Pons (tissue), 1 donor: ENCODE measurements at places on chromosomes 3 and 15.
A peak's percentile ranks its signal among the peaks of the same experiment; 100 is the strongest.

GRCh38 chr3:32322311-32322710 is 69.3 kb upstream of the CMTM7 start:
- no peak for DNase-seq

- no peak for DNase-seq
These were observed 55.2 kb downstream of the TMOD3 start for GRCh38 chr15:51884517-51885236.

DNA sequence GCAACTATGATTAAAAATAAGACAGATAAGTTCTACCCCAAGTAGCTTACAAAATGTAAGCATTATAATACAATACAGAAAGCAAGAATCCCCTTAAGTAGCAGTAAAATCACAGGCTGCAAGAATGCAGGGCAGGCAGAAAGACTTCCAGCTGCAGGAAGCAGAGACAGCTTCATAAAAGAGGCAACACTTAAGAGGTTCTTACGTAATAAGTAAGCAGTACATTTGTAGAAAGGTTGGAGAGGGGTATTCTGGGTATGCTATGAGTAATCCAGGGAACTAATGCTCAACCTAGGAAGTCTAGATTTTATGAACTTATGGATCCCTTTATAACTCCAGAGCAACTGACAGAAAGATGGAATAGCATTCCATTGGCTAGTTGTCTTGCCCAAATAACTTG is 151.6 kb downstream of the IL5RA start:
- DNase-seq = no peak

GRCh38 chr15:49964061-49964460 is 155.0 kb downstream of the ATP8B4 start:
- DNase-seq = no peak

DNA sequence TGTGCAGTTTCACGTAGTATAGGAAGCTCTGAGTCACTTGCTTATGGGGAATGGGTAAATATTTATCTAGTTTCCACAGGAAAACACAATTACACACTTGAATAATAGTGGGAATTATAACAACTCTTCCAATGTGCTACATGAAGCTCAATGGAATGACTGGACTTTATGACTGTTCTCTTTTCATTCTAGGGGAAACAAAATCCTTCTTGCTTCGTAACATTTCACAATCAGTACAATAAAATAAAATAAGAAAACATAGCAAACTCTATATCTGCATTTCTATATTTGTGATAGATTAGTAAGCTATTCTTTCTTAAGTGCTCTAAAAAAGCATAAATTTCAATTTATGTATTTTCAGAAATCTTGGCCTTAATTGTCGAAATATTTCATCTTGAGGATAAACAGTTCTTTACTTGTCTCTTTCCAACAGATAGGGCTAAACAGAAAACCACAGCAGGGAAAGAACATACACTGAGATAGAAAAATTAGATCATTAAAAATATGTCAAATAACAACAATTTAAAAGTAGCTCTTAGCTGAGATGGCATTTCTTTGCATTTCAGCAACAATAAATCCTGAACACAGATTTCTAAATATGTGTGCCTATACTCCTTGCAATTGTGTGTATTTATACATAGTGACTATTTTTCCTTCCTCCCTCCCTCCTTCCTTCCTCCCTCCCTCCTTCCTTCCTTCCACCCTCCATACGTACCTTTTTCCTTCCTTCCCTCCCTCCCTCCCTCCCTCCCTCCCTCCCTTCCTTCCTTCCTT is 395.5 kb upstream of the KCNMB2 start:
- DNase-seq = no peak

DNA sequence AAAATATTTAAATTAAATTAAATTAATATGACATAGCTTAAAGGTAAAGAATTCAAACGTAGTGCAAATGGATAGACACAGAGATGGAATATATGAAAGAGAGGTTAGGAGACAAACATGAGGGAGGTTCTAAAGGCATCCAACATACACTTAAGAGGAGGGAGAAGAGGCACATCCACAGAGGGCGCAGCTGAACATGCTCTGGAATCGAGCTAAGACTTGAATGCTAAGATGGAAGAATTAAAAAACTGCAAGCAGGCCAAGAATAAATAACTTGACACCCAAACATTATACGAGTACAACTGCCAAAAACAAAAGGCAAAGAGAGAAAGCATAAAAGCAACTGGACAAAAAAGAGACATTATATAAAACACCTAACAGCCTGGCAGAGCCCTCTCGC is 9.1 kb upstream of the PRR20G start:
- no peak for DNase-seq

GRCh38 chr3:195210266-195210973 is 60.5 kb downstream of the XXYLT1 start:
- DNase-seq = peak; percentile 32

GRCh38 chr15:27585041-27585640 is 514.0 kb downstream of the OCA2 start:
- DNase-seq = no peak

DNA sequence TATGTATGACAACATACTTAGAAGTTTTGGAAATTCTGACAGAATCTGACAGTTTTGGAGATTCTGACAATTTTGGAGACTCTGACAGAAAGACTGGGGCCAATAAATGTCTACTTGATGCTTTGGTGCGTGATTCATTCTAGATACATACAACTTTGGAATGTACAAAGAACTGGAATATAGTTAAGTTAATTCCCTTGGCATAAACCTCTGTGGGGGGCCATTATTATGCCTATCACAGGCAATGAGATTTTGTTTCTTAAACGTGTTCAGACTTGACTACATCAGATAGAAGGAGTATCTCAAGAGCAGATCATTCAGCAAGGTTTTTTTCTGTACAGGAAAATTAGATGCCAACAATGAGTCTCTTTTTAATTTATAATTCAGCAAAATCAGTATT is 617.6 kb upstream of the ZNF717 start:
- DNase-seq = no peak

- no peak for DNase-seq
These were observed 61.1 kb downstream of the EIF3J start for GRCh38 chr15:44598066-44598465.

DNA sequence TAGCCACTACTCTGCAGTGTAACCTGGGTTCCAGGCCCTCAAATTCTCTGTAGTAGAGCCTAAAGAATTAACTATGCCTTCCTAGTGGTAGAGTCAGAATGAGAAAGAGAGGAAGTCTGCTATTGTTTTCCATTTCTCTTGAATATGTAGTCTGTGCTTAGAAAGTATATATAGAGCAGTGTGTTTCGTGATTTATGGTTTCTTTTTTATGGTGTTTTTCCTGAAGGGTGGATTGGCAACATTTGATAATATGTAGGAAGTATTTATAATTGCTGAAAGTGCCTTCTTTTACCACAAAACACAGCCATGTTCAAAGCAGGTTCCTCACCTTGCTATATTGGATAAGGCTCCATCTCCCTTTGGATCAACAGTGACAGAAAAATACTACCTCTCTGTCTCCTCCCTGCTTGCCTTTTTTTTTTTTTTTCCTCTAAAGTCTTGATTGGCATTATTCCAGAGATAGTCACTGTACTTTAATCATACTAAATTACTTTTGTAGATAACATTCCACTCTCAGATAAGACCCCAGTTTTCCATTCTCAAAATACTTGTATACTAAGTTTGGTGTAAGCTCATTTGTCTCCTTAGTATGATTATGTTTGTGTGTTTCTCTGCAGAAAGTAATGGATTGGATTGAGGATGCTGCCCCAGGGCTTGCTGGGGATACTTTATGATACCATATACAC is 47.8 kb downstream of the IQGAP1 start:
- no peak for DNase-seq

DNA sequence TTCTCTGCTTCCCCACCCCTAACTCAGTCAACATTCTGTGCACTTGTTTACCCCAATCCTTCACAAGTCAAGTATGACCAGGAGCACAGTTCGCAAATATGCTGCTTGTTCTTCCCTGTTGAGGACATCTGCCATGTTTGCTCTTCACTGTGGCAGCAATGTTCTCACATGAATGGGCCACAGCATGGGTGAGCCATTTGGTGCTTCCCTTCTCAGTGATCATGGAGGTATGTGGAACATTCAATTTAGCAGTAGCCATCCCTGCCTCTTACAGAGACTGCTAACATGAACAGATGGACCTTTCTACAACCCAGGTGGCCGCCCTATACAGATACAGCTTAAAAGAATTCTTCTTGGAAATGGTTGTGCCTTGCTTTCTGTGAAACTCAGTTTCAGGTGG is 660.1 kb upstream of the SGO1 start:
- DNase-seq = no peak

DNA sequence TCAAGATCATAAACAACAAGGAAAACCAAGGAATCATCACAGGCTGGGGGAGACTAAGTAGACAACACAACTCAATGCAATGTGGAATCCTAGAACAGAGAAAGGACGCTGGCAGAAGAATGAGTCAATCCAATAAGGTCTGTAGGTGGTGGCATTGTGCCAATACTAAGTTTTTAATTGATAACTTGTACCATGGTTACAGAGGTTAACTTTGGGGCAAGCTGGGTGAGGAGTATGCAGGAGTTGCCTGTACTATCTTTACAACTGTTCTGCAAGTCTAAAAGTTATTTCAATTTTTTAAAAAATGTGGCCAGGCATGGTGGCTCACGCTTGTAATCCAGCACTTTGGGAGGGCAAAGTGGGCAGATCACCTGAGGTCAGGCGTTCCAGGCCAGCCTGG is 46.2 kb downstream of the RORA start:
- DNase-seq = no peak

GRCh38 chr3:157098823-157099185 is 61.1 kb downstream of the CCNL1 start:
- no peak for DNase-seq

- DNase-seq = no peak
These were observed 7.0 kb upstream of the HHATL start for GRCh38 chr3:42709621-42710020.

DNA sequence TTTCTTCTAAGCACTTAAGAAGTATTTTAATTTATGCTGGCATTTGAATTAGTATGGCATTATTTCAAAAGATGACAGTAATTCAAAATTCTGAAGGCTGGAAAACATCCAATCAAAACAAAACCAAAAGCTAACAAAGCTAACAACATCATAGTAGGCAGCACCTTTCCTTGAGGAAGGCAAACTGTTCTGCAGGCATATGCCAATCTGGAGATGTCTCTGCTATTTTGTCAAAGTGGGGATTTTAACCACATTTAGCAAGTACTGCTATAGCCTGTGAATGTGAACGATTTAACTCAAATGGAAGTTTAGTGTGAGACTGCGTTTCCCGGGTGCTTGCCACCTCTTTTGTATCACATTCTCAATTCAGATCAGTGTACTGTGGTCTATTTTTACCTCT is 16.7 kb upstream of the GABRA5 start:
- no peak for DNase-seq

DNA sequence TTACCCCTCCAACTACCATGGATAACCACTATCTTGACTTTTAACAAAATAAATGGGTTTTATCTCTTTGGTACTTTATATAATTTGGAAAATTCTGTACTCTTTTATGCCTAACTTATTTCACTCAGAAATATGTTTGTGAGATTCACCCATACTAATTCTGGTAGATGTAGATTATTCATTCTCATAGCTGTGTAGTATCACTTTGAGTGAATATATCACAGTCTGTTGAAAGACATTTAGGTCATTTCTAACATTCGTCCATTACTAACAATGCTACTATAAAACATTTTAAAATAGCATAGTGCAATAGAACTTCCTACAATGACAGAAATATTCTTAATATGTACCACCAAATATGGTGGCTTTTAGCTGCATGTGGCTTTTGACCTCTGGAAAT is 542.4 kb downstream of the RBMS3 start:
- DNase-seq = no peak

DNA sequence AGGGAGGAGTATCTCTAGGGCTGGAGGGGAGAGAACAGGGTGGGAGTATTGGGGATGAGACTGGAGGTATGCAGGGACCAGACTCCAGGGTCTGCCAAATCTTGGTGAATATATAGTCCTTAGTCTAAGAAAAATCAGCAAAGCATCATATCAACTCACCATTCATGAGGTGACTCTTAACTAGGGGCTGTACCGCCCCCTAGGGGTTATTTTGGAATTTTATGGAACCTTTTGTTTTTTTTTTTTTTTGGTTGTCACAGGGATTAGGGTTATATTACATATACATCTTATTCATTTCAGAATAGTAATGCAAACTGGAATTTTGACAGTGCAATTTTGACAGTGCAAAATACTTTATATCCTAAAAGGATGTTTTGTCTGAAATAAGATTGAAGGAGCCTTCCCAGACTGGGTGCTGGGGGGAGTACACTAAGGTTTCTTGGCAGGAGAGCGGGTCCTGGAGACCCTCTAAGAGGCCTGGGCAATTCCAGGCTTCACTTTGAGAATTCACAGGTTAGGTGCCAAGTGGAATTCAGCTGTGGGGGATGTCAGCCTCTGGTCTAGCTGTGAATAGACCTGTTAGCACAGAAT is 7.5 kb downstream of the CMTM7 start:
- no peak for DNase-seq

- DNase-seq = no peak
These were observed 11.8 kb upstream of the CXCR6 start for GRCh38 chr3:45931496-45931895.

GRCh38 chr3:14412831-14413380 is 10.5 kb downstream of the SLC6A6 start:
- DNase-seq = no peak

DNA sequence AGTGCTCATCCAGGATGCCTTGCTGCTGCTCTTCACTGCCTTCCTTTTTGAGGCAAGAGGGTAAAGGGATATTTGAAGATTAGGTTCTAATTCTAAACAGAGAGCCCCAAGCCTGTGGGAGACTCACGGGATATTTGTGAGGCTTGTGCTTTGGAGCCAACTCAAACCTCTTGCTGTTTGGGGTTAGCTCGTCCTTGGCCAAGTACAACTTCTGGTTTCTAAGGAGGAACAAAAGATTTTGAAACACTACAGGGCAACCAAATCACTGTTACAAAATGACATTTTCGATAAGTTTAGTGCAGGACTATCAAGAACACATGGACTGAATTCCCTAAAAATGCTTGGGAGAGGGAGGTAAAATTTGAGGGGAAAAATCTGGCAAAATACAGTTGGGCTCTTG is 190.2 kb downstream of the RORA start:
- no peak for DNase-seq

DNA sequence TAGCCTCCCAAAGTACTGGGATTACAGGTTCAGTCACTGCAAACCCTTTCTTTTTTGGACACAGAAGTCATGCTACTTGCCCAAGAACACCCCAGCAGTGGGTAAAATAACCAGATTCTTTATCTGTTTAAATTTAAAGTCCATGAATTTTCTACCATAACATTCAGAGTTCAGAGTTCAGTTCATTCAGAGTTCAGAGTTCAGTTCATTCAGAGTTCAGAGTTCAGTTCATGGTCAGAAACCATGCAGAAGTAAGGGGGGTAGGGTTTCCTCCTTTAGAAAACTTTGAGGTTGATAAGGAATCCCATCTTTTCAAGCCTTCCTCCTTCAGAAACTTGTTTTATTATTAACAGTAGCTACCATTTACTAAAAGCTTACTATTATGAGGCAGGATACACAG is 43.2 kb downstream of the RAF1 start:
- DNase-seq = no peak

- no peak for DNase-seq
These were observed 88.7 kb upstream of the POMGNT2 start for GRCh38 chr3:43194490-43195114.

GRCh38 chr3:145739926-145740325 is 421.1 kb downstream of the PLOD2 start:
- DNase-seq = no peak

GRCh38 chr3:15977598-15978232 is 179.9 kb upstream of the ANKRD28 start:
- no peak for DNase-seq
